ENCODE measurements at places on chromosomes 5 and 9. TPM values are rescaled to one million over a fixed set of nuclear protein-coding genes. Genes with fewer than 3 reads are reported as not detected.

DNA sequence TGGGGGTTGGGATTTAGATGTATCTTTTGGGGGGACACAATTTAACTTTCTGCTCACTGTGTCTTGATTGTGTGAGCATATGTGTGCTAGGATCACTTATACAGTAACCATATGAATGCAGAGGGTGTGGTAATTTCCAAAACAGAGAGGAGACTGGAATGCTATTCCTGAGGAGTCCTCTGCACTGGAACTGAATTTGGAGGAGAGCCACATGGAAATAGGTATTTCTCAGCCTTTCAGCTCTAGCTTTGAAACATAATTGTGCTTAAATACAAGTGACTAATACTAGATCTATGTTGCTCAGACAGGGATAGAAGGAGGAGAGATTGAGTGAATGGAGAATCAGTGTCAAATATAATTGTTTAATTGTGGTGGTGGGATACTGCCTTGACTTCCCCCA lies 45.5 kb downstream of the FOCAD start:
- no peak for DNase-seq

BAAT gene
- total RNA-seq, result not detected

AQP3 gene
- total RNA-seq, result 27.7 TPM

DNA sequence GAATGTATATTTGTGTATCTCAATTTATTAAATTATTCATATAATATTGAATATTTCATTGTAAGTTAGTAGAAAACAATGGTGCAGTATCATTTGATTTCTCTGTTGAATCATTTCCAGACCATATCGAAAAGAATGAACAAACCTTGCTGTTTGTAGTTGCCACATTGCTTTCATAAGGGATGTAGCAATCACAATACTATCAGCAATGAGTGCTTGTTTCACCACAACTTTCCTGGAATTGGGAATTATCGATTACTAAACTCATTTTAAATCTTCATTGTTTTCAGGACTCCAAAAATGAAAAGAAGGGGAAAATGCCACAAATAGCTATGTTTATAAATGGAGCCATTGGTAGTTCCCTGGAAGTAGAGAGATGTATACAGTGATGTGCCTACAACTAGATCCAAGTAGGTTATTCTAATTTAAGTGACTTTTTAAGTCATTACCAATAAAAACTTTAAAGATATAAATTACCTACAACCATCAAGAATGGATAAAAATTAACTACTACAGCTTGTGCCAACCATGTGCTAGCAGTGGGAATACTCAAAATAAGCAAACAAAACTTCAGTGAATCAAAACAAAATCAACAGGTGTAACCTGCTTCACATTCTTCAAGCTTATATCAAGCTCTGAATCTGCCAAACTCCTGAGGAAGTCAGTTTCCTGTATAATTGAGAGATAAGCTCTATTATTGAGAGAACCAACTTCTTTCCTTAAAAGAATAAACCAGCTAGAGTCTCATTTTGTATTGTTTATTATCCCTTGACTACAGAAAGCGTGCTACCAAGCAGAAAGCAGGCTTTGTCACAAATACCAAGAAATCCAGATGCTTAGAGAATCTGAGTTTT lies 358.6 kb downstream of the ADGRV1 start:
- no peak for DNase-seq

GRCh38 chr5:172178991-172179989 lies 8.7 kb downstream of the STK10 start:
- no peak for DNase-seq

Data from mesenteric fat pad (tissue), 1 donor.